ENCODE measurements at places on chromosomes 6 and 20.

- DNase-seq, result no peak
Measured at GRCh38 chr6:29710281-29710941, 12.8 kb upstream of the HLA-F start.

GRCh38 chr20:23309781-23310180 is 40.8 kb upstream of the NXT1 start:
- DNase-seq, result no peak

DNA sequence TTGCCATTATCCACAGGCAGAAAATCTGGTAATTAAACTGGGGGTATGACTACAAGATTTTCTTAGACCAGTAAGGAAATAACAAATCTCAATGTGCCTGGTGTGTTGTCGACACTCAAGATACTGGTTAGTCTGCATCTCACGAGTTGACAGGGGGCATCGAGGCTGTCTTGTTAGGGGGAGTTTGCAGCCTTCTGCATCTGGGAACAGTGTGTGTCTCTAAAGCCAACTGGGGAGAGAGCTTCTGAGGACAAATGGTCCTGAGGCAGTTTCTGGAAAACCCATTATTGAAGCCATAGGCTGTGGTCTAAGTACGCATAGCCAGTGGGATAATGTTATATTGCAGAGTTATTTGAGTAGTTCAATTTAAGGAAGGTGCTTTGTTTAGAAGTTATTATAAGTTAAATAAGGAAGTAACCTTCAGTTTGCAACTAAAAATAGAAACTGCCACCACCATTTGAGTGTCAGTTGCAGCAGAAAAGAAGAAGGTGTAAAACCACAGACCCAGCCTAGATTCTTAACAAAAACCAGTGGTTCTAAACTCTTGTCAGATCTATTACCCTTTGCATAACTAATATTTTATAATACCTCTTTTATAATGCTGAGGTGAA is 15.4 kb upstream of the MAPK13 start:
- DNase-seq, result no peak

DNA sequence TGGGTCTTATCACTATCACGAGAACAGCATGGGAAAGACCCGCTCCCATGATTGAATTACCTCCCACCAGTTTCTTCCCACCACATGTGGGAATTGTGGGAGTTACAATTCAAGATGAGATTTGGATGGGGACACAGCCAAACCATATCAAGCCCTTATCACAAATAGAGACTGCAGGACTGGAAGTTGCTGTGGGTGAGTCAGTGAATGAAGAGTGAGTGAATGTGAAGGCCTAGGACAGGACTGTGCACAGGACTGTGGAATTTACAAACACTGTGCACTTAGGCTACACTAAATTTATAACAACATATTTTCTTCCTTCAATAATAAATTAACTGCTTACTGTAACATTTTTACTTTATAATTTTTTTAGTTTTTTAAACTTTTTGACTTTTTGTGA is 30.2 kb upstream of the BCAS1 start:
- DNase-seq, result no peak

DNA sequence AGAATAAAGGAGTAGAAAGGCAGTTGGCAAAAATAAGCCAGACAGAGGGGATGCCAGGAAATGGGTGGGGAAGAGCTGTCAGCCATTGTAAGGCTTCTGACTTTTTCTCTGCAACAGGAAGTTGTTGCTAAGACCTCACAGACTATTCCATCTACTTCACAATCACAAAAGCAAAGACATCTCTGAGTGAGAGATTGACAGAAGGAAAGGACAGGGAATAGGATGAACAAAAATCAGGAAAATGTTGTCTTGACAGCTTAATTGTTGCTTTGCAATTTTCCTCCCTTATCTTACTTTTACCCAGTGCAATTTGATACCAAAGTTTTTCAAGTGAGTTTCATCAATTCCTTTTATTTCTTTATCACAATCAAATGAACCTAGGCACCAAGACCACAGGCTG is 291.2 kb downstream of the CBLN4 start:
- no peak for DNase-seq

- peak; percentile 91 for DNase-seq
Measured at GRCh38 chr20:34876406-34877282, at the start of gene ACSS2. ACSS2 (plus strand) TSS chr20:34876612; CDS start chr20:34876646, 34 bp downstream.

DNA sequence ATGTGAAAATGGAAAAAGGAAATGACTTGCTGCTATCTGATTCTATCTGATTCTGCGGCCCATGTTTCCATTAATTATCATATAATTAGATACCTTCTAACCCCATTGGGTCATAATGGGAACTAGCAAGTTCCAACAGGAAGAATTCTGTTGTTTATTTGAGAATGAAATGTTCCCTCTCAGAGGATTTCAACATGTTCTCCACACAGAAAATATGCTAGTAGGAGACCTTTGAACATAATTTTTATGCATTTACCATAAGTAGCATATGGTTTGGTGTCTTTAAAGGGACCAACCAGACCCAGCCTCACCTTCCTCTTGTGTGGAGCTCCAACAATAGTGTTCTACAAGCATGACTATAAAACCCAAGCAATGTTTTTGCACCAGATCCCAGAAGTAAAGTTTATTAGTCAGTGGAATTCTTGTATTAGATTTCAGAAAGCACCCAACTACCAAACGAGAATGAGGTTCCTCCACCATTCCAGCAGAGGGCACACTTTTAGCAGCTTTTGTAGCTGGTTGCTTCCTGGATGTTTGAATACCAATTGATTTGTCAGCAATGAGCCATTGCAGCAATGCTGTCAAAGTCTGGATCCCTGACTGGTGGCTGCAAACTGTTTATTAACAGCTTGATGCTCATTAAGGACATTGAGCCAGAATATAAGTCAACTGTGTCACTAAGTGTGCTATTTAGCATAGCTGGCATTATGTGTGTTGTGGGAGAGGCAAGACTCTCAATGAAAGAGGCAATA is 143.6 kb upstream of the GJE1 start:
- no peak for DNase-seq

DNA sequence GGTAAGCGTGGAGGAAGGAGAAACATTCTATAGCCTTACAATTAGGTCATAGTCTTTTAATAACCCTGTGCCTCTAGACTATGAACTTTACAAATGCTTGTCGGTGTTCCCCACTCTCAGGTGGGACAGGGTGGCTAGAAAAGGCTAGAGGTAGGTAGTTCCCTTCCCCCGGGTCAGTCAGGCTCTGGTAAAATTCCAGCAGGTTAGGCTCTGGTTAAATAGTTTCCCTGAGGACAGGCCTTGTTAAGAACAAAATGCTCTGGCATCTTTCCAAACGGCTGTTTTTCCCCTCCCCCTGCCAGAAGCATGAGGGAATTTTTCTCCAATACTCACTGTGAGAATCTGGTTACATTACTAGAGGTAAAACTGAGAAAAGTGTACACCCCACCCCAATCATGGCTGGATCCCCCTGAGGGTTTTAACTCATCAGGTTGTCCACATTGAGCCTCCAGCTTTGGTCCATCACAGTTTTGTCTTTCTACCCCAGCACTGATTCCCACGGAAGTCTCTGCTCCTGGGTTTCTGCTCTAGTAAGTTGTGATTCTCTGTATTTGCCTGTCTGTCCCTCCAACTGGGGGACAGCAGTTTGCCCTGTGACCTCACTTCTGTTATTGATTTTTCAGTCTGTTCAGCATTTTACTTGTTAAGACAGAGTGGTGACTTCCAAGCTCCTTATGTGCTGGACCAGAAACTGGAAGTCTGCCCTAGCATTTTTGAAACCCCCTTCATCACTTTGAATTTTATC is 84.7 kb upstream of the ADGRF1 start:
- DNase-seq, result no peak

DNA sequence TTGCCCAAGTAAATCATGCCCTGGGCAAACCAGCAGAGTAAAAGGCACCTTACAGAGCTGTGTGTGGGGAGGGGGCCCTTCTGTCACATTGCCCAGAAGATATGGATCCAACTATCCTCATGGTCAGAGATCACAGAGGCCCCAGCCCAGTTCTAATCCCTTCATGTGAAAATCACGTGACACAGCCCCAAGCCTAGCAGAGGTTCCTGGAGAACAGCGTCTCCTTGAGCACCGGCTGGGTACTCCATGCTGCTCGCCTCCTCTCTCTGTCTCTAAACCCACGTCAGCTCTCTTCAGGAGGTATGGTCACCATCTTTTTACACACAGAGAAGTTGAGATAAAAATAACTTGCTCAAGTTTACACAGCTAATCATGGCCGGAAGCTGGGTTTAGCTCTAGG is 230.2 kb downstream of the ANKRD60 start:
- DNase-seq, result no peak

DNA sequence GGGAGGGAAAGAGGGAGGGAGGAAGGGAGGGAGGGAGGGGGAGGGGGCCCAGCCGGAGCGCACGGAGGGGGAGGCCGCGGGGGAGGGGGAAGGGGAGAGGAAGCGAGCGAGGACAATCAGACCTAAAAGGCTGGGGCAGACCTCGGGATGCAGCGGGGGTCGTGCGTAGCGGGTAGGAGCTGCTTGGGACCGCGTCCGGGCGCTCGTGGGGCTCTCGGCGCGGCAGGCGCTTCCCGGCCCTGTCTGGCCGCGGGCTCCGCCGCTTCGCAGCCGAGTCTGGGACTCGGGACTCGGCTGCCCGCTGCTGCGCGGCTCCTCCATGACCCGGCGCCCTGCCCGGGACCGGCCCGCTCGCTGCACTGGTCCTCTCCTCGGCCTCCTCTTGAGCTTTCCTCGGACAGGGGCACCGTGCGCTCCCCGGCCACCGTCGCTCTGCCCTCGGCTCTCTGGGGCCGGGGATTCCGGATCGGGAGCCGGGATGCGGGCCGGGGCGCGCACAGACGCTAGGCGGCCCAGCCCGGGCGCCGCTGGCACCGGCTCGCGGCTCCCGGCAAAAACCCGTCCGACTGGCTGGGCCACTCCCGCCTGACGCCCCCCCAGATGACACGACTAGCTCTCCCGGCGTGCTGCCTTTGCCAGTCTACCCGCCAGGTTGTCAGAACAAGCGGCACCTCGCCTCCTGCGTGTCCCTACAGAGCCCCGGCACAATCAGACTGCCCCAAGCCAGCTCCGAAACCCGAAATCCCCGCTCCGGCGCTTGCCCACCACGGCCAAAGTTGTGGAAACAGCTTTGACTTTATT is 2.2 kb downstream of the TFAP2A start:
- no peak for DNase-seq

DNA sequence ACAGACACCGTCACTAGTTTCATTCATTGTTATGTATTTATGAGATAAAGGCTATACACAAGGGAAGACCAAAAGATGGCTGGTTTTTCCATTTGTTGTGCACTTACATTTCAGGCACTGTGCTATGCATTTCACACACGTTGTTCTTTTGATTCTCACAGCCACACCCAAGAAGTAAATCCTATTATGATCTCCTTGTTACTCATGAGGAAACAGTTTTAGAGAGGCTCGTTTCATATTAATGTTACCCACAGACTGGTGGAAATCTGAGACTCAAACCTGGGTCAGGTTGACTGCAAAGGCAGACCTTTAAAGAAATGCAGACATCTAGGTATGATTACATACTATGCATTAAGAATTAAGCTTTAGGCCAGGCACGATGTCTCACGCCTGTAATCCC is 34.9 kb downstream of the SHLD1 start:
- no peak for DNase-seq

GRCh38 chr6:40695750-40696415 is 108.7 kb upstream of the LRFN2 start:
- no peak for DNase-seq

GRCh38 chr6:130765181-130765727 is 62.0 kb upstream of the SMLR1 start:
- no peak for DNase-seq

GRCh38 chr20:22569353-22569752 is 15.0 kb downstream of the FOXA2 start:
- DNase-seq, result no peak

DNA sequence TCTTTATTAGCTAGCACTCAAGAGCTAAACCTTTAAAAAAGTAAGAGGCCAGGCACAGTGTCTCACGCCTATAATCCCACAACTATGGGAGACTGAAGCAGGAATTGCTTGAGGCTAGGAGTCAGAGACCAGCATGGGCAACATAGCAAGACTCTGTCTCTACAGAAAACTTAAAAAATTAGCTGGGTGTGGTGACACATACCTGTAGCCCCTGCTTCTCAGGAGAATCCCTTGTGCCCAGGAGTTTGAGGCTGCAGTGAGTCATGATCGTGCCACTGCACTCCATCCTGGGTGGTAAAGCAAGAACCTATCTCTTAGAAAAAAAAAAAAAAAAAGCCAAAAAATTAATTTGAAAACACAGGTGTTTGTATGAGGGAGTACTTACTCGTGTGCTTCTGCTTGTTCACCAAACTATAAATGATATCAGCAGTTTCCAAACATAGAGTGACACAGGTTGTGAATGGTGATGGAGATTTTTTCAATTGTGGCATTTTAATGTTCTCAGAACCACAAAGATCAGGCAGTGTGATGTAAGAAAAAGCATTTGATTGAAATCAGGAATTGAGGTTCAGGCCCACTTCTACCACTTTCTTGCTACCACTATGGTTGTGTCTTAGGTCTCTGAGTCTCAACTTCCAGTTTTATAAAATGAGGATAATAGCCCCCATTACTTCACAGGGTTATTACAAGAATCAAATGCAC is 104.9 kb downstream of the FOXO3 start:
- no peak for DNase-seq

DNA sequence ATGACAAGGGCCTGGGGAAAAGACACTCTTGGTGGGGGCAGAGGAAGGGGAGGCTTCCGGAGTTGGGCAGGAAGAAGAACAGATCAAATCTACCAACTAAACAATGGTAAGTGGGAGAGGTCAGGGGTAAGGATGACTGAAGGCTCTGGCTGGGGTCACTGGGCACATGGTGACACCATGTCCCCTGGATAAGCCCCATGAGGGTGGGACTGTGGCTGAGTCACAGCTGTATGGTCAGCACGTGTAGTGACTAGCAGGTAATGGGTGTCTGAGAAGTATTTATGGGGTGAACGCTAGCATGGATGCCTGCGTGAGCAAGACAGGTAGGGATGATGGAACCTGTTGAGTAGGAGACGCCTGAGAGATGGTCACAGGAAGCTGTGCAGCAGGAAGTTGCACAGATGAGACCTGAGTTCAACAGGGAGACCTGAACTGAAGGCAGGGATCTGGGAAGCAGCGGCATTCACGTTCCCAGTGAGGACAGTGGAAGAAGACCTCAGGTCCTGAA is 64.5 kb upstream of the SNX9 start:
- no peak for DNase-seq

DNA sequence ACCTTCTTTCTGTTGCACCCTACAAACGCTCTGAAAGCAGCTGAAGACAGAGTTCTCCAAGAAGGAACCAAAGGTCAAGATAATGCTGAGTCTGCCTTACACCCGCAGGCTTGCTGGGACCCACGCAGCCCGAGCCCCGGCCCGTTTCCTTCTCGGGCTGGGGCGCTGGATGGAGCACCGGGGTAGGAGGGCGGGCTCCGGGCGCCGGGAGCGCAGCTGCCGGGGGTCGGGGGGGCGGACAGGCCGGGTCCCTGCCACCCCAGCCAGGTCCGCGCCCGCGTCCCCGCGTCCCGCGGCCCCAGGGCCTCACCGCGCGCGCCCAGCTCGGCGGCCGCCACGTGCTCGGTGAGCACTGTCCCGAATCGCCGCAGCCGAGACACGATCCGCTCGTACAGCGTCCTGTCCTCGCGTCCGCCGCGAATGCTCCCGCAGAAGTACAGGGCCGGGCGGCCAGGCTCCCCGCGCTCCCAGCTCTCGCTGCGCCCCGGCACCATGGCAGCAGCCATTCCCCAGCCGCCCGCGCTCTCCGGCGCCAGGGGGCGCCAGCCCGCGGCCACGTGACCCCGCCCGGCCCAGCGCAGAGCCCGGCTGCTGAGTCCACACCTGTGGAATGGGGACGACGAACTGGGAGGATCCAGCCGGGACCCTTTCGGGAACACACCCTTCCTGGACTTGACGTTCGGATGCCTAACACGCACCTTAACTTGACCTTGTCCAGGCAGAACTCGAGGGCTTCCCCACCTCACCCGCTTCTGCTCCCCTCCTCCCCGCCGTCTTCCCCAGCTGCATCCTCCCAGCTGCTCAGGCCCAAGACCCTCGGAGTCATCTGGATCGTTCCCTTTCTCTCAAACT is at the start of gene DNPH1:
Gene DNPH1 (minus strand): TSS at position 531 of the 852 bp plus-strand sequence. CDS start 25 bp downstream, at position 506.
- peak; percentile 65 for DNase-seq
